ENCODE measurements at places on chromosomes 4 and X. TPM values are rescaled to one million over a fixed set of nuclear protein-coding genes. Genes with fewer than 3 reads are reported as not detected.
A peak's percentile ranks its signal among the peaks of the same experiment; 100 is the strongest.

DNA sequence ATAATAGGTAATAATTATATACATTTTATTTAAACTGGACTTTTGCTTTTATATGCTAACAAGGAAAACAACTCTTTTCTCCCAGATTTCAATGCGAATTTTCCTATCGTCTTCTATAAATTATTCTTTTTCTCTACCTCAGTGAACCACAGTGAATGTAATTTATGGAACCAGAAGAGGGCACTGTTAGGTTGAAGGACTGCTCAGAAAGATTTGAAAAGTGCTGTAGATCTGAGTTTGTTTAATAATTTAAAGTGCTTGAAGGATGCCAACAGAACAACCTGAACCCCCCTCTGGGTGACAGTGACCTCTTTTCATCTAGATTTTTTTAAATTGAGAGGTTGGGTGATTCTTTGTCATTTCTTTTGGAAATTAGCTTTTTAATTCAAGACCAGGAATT is 54.9 kb downstream of the PHOX2B start:
- DNase-seq = peak; percentile 67

The GRIA3 gene
- polyA plus RNA-seq = 2.2 TPM

GRCh38 chr4:48175328-48175727 is 41.3 kb upstream of the TXK start:
- DNase-seq = no peak

GRCh38 chr4:33924811-33925210 is 2319.5 kb downstream of the ARAP2 start:
- no peak for DNase-seq

DNA sequence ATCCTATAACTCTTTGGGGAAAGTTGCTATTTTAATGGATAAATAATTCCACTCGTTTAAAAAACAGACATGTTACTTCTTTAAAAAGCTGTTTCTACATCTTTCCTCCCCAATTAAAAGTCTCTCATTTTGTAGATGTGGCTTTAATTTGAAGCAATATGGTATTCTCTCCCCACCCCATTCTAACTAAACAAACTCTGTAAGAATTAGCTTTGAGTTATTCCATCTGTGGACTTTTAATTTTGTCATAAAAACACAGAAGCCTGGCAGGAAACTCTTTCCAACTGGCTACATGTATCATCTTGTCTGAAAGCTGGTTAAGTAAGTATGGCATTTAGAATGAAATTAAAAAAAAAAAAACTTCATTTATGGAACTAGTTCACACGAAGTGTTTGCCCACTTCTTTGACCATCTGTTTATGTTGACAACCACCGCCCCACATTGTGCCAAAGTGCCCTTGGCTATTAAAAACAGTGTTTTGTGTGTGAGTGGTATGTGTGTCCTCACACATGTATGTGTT is 140.3 kb downstream of the NAA11 start:
- DNase-seq = peak; percentile 24

DNA sequence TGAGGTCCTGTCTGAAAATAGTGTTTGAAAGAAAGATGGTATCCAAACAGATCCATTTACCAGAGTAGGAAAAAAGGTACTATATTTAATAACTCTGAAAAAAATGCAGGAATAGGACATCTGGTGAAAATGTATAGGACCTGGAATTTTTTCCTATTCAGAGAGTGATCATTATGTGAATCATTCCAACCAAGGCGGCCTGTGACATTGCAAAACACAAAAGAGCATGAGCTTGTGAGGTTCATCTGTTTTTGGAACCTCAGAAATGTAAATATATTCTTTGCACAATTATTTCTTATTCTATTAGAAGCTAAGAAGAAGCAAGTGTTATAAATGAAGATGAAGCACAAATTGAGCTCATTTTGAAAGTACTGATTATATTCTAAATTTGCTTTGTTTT is 2.0 kb downstream of the C4orf51 start:
- DNase-seq = peak; percentile 15

DNA sequence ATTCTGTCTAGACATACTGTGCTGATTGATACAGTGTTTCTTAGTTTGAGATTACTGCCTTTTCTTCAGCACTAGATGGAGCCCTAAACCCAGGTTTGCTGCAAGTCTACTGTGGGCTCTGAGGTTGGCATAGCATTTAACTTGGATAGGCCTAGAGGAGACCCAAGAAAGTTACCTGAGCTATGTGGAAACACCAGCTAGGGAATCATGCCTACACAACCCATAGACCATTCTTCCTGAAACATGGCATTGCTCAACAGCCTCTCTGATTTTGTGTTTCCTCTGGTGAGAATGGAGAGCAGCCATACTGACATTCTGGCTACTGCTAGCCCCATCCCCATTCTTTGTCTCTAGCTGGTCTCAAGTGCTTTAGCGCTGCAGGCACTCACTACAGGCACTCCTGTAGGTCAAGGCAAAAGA is 287.7 kb upstream of the PCDH18 start:
- peak; percentile 55 for DNase-seq

DNA sequence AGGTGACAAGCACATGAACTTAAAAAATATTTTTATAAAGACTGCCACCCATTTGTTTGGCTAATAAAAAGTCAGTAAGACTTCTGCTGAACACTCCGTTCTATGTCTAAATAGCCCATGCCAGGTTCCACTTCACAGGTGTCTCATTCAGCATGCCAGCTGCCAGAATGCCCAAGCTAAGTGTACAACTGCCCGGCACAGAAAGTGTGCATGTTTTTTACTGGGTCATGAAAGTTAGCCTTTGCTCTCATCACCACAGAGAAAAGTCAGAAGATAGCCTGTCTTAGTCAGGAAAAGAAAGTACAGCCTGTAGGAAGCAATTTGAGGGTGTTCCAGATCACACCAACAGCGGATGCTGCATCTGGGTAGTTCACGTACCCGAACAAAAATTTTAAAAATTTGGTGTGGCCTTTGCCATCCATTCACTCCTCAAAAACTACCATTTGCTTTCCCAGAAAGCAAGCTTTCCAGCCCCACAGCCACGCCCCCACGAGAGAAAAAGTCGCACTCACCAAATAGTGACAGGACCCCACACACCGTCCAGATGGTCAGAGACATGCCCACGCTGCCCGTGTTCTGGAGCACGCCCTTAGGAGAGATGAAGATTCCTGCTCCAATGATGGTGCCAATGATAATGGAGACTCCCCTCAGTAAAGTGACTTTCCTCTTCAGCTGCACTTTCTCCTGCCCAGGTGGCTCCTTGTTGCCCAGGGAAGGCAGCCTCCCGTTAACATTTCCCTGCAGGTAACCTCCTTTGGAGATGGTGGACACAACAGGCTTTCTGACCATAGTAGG is 671 bp downstream of the SLC7A11 start:
- peak; percentile 45 for DNase-seq

GRCh38 chr4:118353534-118354030 is 779 bp upstream of the PRSS12 start:
- no peak for DNase-seq

- no peak for DNase-seq
Measured at GRCh38 chrX:54950730-54951375, 30.2 kb downstream of the TRO start.

DNA sequence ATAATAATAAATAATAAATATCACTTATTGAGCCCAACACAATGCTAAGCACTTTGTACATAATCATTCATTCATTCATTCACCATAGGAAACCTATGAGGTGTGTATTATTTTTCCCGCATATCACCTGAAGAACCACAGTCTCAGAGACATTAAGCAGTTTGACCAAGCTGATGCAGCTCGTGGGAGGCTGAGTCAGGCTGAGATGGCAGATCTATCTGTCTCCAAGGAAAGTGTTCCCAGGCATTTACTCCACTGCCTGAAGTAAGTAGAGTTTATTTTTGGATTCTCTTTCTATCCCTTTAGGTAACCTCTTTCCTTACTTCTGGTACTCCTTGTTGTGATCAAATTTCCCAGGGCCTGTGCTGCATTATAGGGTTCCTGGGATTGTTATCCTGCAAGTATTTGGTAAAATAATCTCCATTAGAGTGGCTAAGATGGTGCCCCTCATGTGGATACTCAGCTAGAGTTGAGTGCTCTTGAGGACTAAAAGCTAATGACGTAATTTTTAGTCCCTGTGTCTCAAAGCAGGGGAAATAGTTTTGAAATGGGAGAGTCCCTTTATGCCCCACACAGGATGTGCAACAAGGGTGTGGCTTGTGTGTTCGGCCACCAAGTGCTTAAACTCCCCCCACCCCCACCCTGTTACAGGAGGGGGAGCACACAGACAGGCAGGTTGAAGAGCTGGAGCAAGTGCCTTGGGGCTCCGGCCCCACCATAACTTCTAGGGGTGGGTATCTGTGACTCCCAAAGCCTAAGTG is 467.0 kb downstream of the STIM2 start:
- no peak for DNase-seq

The ANKRD17 gene
- 50.8 TPM for polyA plus RNA-seq

The TLL1 gene
- 2.7 TPM for polyA plus RNA-seq

DNA sequence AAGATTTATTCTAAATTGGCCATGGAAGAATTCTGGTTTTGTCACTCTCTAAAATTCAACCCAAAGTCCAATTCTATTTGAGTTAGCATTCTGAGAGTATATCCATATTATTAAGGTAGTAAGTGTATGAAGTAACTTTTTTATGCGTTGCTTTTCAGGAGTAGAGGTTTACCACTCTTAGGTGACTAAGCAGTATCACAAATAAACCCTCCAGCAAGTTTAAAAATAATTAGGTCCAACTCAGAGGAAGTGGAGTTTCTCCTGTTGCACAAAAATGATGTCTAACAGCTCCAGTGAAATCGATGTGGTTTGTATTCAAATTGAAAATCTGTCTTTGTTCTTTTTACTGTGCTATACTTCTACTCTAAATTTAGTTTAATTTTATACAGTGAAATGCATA is 6.6 kb downstream of the SCML1 start:
- no peak for DNase-seq

GRCh38 chrX:106039920-106040319 is 1.4 kb upstream of the SERPINA7 start:
- no peak for DNase-seq

GRCh38 chr4:40331101-40331745 is 3.9 kb upstream of the CHRNA9 start:
- DNase-seq = no peak

GRCh38 chrX:147850875-147851274 is 60.8 kb upstream of the FMR1 start:
- no peak for DNase-seq

The PDGFC gene
- polyA plus RNA-seq = 55.3 TPM

DNA sequence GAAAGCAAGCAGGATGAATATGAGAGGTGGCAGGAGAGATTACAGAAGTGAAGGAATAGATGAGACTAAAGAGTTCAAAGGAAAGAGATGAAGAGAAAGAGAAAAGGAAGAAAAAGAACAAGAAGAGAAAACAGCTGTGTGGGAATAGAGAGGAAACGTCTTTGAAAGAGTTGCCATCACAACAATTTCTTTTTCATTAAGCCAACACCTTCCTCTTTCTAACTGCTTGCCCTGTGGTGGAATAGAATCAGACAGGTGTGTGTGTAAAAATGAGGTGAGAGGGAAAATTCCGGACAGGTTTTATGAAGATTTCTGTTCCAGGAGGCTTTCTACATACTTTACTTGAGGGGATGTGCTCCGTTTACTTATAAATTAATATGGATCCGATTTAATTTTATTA is 28.8 kb downstream of the DTHD1 start:
- no peak for DNase-seq

DNA sequence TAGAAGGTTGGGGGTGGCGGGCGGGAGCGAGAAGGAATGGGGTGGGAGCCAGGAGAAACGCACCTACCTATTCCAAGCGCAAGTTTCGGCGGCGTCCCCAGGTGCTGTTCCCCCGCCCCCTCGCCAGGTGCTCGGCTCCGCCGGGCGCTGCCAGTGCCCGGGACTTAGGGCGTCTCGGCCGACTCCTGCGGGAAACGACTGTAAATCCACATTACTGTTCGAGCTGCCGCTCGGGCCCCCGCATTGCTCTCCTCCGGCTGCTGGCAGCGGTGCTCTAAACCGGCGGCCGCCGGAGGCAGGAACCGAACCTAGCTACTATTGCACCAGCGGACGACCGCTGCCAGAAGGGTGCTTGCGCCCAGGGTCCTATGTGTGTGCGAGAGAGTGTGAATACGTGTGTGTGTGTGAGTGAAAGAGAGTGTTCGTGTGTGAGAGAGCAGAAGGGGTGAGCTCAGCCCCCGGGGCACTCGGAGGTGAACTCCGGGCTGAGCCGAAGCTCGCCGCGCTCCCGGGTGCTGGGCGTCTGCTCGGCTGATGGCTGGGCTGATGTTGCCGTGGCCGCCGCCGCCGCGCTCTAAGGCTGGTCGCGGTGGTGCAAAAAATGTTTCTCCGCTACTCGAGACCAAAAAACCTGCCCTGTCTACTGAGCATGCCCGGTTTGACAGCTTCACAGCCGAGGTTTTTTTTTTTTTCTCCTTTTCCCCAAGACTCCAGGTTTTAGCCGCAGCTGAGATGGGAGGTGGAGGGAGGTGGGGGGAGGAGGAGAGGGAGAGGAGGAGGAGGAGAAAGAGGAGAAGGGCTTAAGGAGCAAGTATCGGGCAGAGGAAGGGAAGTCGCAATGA is 115.7 kb upstream of the TEX13C start:
- DNase-seq = peak; percentile 0

GRCh38 chr4:89657931-89658700 is 178.8 kb downstream of the SNCA start:
- peak; percentile 25 for DNase-seq

- DNase-seq = peak; percentile 90
Measured at GRCh38 chr4:65623506-65623905, 46.8 kb downstream of the EPHA5 start.

- peak; percentile 88 for DNase-seq
Measured at GRCh38 chr4:185520119-185520518, 15.2 kb downstream of the PDLIM3 start.

The GAGE2A gene
- polyA plus RNA-seq = not detected

DNA sequence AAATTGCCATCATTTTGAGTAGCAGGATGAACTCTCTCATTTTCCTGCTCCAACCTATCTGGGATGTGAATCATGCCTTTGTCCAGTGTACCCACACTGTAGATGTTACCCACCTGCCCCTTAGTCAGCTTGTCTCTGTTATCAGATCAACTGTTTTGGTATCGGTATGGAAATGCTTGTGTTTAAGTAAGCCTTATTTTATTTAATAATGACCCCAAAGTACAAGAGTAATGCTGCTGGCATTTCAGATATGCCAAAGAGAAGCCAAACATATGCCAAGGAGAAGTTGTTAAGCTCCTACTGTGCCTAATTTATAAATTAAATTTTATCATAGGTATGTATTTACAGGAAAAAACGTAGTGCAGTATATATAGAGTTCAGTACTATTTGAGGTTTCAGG is 18.6 kb upstream of the RAP1GDS1 start:
- DNase-seq = peak; percentile 52

GRCh38 chrX:78092296-78092695 is 11.8 kb upstream of the PGK1 start:
- peak; percentile 52 for DNase-seq

GRCh38 chr4:75069493-75070074 is 136.7 kb downstream of the PARM1 start:
- no peak for DNase-seq

GRCh38 chrX:50978920-50979682 is 68.6 kb downstream of the BMP15 start:
- peak; percentile 4 for DNase-seq

GRCh38 chrX:47217121-47217851 is 1.2 kb upstream of the CDK16 start:
- DNase-seq = no peak

- peak; percentile 68 for DNase-seq
Measured at GRCh38 chr4:47383829-47384427, 79.6 kb downstream of the COMMD8 start.

- no peak for DNase-seq
Measured at GRCh38 chrX:131802836-131803626, 220.1 kb upstream of the STK26 start.

The TRAPPC2 gene
- 16.0 TPM for polyA plus RNA-seq

All from fibroblast of lung (primary cell).